Stimulated activated CD8-positive, alpha-beta memory T cell treated with anti-CD3 and anti-CD28 coated beads, Interleukin-2, amount 100 ng/mL, for 1 hour (primary cell): ENCODE measurements at places on chromosomes 16 and 17.

- no peak for DNase-seq
Measured at GRCh38 chr17:76644995-76645394, 1.4 kb upstream of the ST6GALNAC1 start.

DNA sequence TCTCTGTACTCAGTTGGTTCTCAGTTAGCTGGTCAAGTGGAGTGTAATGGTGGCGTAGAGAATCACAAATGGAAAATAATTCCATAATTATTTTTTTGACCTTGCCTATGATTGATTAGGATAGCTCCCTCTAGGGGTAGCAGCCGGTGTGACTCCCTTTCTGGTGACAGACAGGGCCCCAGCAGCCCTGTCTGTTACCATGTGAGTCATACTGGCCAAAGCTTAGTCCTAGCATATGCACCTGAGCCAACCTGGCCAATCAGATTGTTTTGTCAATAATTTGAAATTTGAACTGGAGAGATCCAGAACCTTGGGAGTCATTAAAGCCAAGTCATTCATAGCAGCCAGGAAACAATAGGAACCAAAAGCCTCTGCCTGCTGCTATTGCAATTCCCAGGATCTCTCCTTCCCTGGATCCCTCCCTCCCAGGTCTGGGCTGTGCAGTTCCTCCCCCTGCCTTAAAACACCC is 5.6 kb downstream of the PNPO start:
- DNase-seq, result peak; percentile 29

DNA sequence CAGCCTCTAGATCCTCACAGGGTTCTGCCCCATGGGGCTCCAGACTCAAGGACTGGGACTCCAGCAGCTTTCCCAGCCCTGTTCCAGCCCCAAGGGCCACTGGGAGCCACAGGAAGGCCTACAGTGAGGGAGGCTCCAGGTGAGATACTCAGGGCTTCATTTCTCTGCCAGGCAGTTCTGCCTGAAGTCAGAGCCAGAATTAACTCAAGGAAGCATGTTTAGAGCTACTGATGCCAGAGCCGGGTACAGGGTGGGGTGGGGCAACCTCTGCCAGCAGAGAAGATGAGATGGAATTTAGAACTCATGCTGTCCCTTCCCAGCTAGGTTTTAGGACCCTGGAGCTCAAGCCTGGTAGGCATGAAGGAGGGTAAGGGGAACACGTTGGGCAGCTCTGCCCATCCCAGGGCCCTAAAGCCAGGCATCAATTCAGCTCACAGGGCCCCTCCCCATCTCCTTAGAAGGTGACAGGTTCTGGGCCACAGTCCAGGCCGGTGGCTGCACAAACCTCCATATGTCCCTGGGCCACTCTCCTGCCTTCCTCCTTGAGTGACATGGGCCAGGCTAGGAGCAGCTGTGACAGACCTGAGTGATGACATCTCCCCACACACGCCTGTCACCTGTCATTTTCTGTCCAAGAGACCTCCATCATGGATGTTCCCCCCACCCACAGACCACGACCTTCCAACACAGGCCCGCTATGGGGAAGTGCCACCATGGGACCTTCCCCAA is 24.5 kb upstream of the SPPL2C start:
- no peak for DNase-seq

DNA sequence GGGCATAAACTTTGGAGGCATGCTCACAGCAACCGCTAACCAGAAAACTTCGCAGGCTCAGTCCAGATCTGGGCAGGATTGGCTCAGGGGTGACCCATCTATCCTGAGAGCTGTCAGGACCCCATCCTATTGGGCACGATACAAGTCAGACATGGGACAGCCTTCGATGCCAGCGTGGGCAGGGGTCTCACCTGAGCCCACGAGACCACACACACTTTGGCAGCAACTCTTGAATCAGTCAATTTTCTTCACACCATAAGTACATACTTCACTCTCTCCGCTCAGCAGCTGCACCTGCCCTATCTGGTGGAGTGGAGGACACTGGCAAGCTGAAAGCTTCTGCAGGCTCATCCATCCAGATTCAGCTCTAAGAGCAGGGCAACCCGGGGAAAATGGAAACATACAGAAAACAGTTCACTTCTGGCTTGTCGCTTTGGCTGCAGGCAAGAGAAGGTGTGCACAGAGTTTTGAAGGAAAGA is 48.3 kb downstream of the ZFHX3 start:
- no peak for DNase-seq
